ENCODE measurements at places on chromosomes 12 and 14.

- DNase-seq = no peak
Measured at GRCh38 chr14:106210650-106211049, 684.3 kb downstream of the TMEM121 start.

DNA sequence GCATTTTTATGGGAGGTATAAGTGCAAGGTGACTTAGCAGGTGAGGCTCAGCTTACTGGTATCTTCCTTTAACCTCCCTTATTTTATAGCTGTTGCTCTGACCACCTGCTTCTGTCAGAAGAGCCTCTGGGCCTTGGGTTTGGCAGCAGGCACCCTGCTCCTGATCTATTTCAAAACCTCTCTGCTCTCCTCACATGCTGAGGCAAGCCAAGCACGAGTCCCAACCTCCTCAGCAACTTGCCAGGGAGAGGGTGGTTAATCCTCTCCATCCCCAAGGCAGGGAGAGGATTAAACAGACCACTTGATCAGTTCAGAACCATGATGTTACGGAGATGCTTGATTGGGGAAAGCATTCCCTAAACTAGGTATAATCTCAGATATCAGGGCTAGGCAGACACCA, 5.4 kb downstream of the PLEKHH1 start:
- no peak for DNase-seq

- DNase-seq = no peak
Measured at GRCh38 chr12:22880331-22880730, 255.4 kb downstream of the ETNK1 start.

- peak; percentile 33 for DNase-seq
Measured at GRCh38 chr12:124633365-124634362, 66.3 kb upstream of the NCOR2 start.

- no peak for DNase-seq
Measured at GRCh38 chr12:123882161-123882705, 90.4 kb downstream of the CCDC92 start.

GRCh38 chr14:24069411-24069735, 2.0 kb upstream of the CPNE6 start:
- DNase-seq = no peak

DNA sequence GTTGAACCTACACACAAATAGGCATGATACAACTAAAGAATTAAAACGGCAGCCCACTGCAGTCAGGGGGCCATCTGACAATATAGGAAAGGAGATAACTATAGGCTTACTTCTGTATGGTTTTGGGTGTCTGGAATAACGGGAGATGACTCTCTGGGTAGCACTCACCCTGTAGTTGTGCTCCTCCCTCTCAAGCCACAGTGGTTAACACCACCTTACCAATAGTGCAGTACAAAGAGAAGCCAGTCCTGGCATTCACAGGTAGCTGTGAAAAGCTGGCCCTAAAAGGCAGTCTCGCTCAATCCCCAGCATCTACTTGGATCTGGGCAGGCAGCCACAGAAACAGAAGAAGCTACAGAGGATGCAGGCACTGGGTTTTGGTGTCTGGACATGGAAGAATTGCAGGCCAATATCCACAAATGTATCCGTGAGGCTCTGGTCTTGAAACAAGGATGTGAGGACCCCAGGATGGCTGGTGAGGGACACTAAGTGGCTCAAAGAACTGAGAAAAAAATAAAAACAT, 93.0 kb downstream of the DPF3 start:
- DNase-seq = no peak

GRCh38 chr12:3328081-3328480, 162.9 kb upstream of the PRMT8 start:
- DNase-seq = no peak

DNA sequence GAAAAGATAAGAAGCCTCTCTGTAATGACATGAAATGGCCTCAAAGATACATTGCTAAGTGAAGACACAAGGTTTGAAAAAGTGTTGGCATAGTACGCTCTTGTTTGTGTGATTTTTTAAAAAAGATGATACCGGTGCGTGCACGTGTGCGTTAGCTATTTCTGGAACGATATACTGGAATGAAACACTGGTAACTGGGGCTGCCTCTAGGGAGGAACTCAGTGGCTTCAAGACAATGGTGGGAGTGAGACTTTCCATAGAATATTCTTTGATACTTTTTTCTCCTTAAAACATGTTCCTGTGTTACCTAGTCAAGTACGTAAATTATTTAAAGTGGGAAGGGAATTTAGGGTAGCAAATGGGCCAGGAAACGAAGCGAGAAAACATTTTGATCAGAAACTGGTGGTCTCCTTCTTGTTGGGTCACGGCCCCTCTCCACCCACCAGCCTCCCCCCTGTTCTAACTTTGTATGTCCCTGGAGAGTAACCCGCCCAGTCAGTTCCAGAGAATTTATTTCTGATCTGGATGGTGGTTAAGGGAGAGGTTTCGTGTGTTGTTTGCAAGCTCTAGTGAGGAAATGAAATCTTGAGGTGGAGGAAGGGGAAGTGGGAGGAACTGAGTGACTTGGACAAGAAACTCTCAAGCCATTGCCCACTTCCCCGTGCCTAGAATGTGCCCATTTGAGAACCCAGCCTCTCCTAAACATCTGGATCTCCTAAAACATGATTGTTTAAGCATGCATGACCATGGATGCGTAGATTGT, 6.6 kb downstream of the FGF6 start:
- DNase-seq = no peak

GRCh38 chr12:46430340-46430948, 57.9 kb upstream of the SLC38A2 start:
- DNase-seq = peak; percentile 82
